ENCODE measurements at places on chromosomes 1 and 21. TPM values are rescaled to one million over a fixed set of nuclear protein-coding genes. Genes with fewer than 3 reads are reported as not detected.

DNA sequence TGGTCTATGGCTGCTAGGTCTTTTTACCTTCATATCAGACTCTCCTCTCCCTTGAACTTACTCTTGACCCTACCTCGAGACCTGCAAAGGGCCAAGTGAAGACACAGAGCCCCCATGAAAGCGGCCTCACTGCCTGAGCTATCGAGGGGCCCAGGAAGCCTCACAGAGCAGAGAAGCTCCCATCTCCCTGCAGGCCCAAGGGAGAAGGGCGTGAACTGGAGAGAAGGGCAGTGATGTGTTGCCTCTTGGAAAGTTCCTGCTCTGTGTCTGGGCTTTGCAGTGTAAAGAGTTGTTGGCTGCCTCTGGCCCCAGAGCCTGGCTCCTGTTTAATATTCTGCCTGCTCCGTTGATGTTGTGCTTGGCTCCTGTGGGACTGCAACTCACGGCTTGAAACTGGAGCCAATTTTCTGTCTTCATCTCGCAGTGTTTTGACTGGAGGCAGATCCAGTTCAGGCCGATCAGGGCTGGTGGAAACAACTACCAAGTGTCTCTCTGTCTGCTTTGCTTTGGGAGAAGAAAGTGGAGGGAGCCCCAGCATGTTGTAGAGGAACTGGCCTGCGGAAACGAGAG is 4.3 kb downstream of the SERTAD4 start:
- H3K4me1 ChIP-seq = peaks cover 7% of the 10 kb centered on the region
- H3K27ac ChIP-seq = peak overlapping the region; percentile 91
- peaks cover 4% of the 10 kb centered on the region for H3K36me3 ChIP-seq
- H3K27me3 ChIP-seq = no peaks in the 10 kb centered on the region

GRCh38 chr1:39380036-39380435 is 111.4 kb upstream of the BMP8A start:
- DNase-seq = no peak
- peak overlapping the region; percentile 38 for H3K27ac ChIP-seq
- no peaks in the 10 kb centered on the region for H3K27me3 ChIP-seq
- H3K4me3 ChIP-seq = no peak overlapping the region
- H3K36me3 ChIP-seq = peaks cover 50% of the 10 kb centered on the region

- peaks cover 4% of the 10 kb centered on the region for H3K36me3 ChIP-seq
- no peak for DNase-seq
- H3K4me3 ChIP-seq = no peak overlapping the region
- peaks cover 14% of the 10 kb centered on the region for H3K4me1 ChIP-seq
Observed at GRCh38 chr1:167926486-167926997, 9.9 kb upstream of the DCAF6 start.

- H3K4me3 ChIP-seq = no peak overlapping the region
- H3K4me1 ChIP-seq = peaks cover 23% of the 10 kb centered on the region
- no peaks in the 10 kb centered on the region for H3K36me3 ChIP-seq
- DNase-seq = no peak
Observed at GRCh38 chr1:116874733-116875249, 34.9 kb upstream of the PTGFRN start.

DNA sequence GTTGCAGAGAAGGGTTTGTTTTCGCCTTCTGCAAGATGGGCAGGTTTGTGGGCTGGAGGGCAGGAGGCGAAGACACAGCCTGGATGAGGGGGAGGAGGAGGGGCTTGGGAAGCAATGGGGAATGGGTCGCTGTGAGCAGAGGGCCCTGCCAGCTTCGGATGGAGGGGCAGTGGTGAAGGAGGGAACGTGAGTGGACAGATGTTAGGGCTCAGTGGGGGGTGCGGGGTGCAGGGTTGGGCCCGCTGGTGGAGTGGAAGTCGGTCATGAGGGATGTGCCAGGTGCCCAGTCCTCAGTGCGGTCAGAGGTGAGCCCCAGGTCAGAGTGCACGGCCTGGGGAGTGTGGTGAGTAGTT is 55.5 kb upstream of the ABCG1 start:
- H3K27me3 ChIP-seq = no peaks in the 10 kb centered on the region
- DNase-seq = peak; percentile 39
- no peak overlapping the region for H3K4me3 ChIP-seq
- no peaks in the 10 kb centered on the region for H3K4me1 ChIP-seq
- H3K27ac ChIP-seq = no peak overlapping the region

- DNase-seq = no peak
- no peaks in the 10 kb centered on the region for H3K4me1 ChIP-seq
- H3K27ac ChIP-seq = no peak overlapping the region
- no peak overlapping the region for H3K4me3 ChIP-seq
- H3K27me3 ChIP-seq = no peaks in the 10 kb centered on the region
- H3K36me3 ChIP-seq = peaks cover 15% of the 10 kb centered on the region
Observed at GRCh38 chr1:116062201-116062600, 49.0 kb upstream of the MAB21L3 start.

DNA sequence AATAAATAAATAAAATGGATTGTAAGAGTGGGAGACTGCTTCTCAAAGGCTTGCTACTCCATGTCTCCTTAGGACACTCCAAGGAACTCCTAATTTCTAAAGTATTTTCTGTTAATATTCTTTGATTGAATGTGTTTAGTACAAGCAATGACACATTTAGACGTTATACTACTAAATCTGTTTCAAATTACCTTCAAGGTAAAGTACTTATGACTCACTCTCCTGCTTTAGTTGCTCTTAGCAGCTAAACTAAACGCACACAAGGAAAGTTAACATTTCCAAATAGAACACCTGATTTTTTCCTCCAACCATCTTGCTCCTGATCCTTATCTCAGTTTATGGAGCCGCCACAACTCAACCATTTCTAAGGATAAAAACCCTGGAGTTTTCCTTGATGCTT is 969.8 kb upstream of the ADGRL4 start:
- no peaks in the 10 kb centered on the region for H3K36me3 ChIP-seq
- no peaks in the 10 kb centered on the region for H3K4me1 ChIP-seq
- no peak for DNase-seq
- H3K27me3 ChIP-seq = no peaks in the 10 kb centered on the region
- no peak overlapping the region for H3K4me3 ChIP-seq

DNA sequence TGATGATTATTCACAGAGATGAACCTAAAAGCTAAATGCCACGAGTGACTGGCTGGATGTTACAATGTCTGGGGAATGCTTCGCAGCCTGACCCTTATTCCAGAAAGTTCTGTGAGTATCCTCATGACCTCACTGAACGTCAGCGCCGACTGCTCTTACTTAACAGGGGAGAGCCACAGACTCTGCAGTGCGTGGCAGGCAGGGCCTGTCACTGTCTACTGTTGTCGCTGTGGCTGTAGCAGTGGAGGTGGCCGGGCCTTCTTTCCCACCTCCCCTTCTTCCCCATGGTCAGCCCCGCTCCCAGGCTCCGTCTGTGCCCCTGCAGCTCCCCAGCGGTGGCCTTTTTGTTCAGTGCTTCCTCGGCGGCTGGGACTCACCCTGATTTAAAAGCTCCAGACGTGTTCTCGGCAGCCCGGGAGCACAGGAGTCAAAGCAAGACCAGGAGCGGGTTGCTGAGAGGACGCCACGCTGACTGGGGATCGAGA is 52.2 kb upstream of the TARBP1 start:
- peaks cover 34% of the 10 kb centered on the region for H3K4me1 ChIP-seq
- peak overlapping the region; percentile 99 for H3K27ac ChIP-seq
- H3K36me3 ChIP-seq = no peaks in the 10 kb centered on the region
- peak overlapping the region; percentile 41 for H3K4me3 ChIP-seq
- no peak for DNase-seq

- no peak overlapping the region for H3K4me3 ChIP-seq
- H3K27ac ChIP-seq = peak overlapping the region; percentile 91
- no peak for DNase-seq
- H3K36me3 ChIP-seq = no peaks in the 10 kb centered on the region
Observed at GRCh38 chr21:45003331-45004058, 63.7 kb downstream of the SLX9 start.

- no peak for DNase-seq
- no peak overlapping the region for H3K4me3 ChIP-seq
- H3K36me3 ChIP-seq = no peaks in the 10 kb centered on the region
- H3K27me3 ChIP-seq = no peaks in the 10 kb centered on the region
- no peak overlapping the region for H3K27ac ChIP-seq
- no peaks in the 10 kb centered on the region for H3K4me1 ChIP-seq
Observed at GRCh38 chr1:55749975-55750627, 534.9 kb upstream of the USP24 start.

GRCh38 chr1:87305151-87305550 is 23.5 kb upstream of the LMO4 start:
- H3K36me3 ChIP-seq = no peaks in the 10 kb centered on the region
- no peaks in the 10 kb centered on the region for H3K4me1 ChIP-seq
- no peak overlapping the region for H3K27ac ChIP-seq
- no peak for DNase-seq

DNA sequence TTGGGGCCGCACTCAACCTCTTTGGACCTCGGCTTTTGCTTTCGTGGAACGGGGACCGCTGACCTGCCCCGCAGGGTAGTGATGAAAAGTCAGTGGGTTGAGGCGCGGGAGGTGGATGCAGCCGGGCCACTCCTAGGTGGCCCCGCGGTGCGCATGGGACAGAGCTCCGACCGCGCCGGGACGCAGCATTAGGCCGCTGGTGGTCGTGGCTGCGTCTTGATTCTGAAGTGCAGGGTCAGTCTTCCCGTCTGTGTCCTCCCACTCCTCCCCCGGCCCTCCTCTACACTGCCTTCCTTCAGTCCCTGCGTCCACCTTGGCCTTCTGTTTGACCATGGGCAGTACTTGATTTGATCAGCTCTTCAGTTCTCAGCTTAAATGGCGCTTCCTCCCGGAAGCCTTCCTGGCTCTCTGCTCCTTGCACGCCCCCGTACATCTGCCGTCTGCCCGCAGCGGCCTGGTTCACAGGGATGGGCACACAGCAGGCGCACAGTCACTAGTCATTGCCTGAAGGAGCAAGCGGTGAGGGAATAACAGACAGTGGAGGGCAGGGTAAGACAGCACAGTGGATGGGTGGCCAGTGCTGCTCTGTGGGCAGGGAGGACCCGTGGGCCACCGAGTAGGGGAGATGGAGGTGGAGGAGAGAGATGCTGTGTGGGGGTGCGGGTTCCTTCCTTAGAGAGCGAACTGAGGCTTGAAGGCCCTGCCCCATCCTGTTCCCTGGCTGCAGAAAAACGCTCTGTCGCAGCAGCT is 633 bp downstream of the THEMIS2 start:
- peak overlapping the region; percentile 48 for H3K27ac ChIP-seq
- no peaks in the 10 kb centered on the region for H3K36me3 ChIP-seq
- peak overlapping the region; percentile 83 for H3K4me3 ChIP-seq
- H3K27me3 ChIP-seq = no peaks in the 10 kb centered on the region
- no peak for DNase-seq
- peaks cover 3% of the 10 kb centered on the region for H3K4me1 ChIP-seq

DNA sequence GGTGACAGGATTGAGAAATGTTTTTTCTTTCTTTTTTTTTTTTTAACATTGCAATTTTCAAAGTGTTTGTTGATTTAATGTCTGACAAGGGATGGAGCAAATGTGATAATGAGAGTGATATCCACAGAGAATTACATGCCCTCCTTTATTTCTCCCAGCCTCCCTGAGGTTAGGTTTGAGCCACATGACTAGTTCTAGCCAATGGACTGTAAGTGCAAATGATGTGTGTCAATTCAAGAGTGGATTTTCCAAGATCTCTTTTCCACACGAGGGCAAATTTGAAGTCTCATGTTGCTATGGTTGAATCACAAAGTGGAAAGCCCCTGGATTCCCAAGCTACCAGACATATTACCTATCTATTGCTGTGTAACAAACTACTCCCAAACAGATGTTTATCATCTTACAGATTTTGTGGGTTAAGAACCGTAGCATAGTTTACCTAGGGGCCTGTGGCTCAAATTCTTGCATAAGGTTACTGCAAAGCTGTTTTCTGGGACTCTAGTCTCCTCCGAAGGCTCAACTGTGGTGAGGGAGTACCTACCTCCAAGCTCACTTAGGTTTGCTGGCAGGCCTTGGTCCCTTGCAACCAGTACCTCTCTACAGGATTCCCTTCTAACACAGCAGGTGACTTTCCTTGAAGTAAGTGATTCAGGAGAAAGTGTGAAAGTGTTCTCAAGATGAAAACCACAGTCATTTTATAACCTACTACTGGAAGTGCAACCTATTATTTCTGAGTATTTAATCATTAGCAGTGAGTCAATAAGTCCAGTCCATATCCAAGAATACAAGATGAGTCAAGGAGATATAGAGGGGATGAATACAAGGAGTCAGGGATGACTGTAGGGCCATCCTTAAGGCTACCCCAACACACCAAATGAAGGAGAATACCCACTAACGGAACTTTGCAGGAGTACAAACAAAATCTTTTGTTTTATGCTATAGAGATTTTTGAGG is 533.6 kb downstream of the PTPRC start:
- DNase-seq = no peak
- no peak overlapping the region for H3K27ac ChIP-seq
- H3K27me3 ChIP-seq = no peaks in the 10 kb centered on the region
- H3K4me1 ChIP-seq = no peaks in the 10 kb centered on the region
- H3K36me3 ChIP-seq = no peaks in the 10 kb centered on the region

DNA sequence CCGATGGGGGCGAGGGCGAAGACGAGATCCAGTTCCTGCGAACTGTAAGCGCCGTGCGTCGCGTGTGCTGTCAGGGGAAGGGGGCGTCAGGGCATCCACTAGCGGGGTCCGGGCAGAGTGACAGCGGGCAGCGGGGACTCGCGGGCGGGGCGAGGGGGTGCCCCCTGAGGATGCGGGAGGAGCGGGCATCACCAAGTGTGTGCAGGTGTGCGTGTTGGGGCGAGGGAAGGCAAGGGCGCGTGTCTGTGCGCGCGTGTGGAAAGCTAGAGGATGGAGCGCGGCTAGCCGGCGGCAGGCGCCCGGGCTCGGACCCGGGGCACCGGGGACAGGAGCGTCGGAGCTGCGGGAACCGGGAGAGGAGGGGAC is 525 bp downstream of the RYR2 start:
- H3K4me3 ChIP-seq = peak overlapping the region; percentile 73
- H3K36me3 ChIP-seq = no peaks in the 10 kb centered on the region
- H3K27ac ChIP-seq = peak overlapping the region; percentile 88
- DNase-seq = no peak
- no peaks in the 10 kb centered on the region for H3K27me3 ChIP-seq

GRCh38 chr1:114735479-114735878 is 18.9 kb upstream of the NRAS start:
- no peak overlapping the region for H3K4me3 ChIP-seq
- DNase-seq = no peak
- no peaks in the 10 kb centered on the region for H3K4me1 ChIP-seq
- peaks cover 63% of the 10 kb centered on the region for H3K36me3 ChIP-seq
- no peaks in the 10 kb centered on the region for H3K27me3 ChIP-seq

The TNFRSF1B gene
- total RNA-seq = 139 TPM

The PTPN7 gene
- not detected for total RNA-seq

The RPTN gene
- total RNA-seq = not detected

The LENEP gene
- not detected for total RNA-seq

The DYRK3 gene
- 17.9 TPM for total RNA-seq

The CITED4 gene
- 47.6 TPM for total RNA-seq

The S100A16 gene
- total RNA-seq = 364 TPM

The NTMT2 gene
- not detected for total RNA-seq

All from ascending aorta (tissue), 2 donors.